ENCODE measurements at places on chromosomes 12 and 14.

- no peak for DNase-seq
Observed at GRCh38 chr12:101619858-101620761, 25.3 kb downstream of the MYBPC1 start.

DNA sequence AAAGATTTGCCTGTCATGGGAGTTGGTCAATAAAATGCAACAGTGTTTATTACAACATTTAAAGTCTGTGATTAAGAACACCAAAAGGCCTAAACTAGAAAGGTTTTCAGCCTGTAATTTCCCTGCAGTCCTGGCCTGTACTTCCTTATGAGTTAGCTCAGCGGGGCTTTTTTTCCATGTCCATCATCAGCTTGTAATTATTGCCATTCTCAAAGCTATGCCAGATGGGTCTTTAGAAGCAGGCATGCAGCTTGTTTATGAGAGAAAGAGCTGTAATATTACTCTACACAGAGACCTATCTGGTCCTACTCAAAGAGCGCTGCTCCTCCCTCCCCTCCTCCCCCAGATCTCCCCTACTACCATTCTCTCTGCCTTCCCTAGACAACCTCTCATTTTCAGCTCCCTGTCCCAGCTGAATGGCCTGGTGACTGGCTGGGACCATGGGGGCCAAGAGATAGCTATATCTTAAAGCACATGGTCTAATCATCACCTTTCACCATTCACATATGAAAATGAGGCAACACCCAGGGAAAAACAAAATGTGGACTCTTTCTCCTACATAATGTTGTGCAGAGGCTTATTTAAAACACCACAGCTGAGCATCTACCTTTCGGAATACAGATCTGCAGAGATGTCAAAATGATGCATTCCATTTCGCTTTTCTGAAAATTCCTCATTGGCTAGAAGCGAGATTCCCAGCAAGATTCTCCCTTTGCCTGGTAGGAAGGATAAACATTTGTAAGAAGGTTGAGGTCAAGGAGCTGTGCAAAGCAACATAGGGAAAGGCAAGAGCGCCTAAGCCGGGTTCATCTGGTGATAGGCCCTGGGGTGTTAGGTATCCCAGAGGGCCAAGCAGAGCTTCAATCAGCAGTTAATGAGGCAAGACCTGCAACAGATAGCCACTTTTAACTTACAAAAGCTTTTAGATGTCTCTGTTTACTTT lies 209.7 kb upstream of the CDKN3 start:
- no peak for DNase-seq

GRCh38 chr14:54711812-54712464 lies 145.0 kb downstream of the SAMD4A start:
- no peak for DNase-seq

DNA sequence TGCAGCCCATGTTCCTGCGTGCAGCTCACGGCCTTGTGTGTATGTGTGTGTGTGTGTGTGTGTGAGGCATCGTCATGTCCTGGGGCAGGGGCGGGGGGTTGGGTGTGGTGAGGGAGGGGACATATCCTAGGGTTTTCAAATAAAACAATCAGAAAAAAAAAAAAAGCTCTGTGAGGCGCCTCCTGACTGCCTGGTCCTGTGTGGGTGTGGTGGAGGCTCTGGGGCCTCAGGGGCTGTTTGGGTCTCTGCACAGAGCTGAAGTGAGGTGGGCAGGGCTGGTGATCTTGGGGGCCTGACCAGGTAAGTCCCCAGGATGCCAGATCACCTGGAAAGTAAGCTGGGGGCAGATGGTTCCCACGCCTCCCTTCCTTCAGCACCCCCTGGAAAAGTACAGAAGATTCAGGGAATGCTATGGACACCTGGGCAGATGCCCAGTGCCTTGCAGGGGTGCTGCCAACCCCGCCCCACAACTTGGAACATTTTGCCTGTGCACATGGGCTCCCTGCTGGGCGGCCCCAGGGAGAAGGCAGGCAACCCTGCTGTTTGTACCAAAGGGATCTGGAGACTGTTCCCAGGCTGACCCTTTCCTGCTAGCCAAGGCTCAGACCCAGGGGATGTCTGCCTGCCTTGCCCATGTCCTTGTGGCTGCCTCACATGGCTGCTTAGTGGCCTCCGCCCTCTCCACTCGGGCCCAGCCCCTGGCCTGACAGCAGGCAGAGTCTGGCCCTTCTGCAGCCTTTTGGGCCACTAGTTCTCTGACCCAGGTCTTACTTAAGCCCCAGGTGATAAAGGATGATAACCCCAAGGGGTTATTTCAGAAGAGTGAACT lies 28.8 kb downstream of the CLSTN3 start:
- DNase-seq = no peak

DNA sequence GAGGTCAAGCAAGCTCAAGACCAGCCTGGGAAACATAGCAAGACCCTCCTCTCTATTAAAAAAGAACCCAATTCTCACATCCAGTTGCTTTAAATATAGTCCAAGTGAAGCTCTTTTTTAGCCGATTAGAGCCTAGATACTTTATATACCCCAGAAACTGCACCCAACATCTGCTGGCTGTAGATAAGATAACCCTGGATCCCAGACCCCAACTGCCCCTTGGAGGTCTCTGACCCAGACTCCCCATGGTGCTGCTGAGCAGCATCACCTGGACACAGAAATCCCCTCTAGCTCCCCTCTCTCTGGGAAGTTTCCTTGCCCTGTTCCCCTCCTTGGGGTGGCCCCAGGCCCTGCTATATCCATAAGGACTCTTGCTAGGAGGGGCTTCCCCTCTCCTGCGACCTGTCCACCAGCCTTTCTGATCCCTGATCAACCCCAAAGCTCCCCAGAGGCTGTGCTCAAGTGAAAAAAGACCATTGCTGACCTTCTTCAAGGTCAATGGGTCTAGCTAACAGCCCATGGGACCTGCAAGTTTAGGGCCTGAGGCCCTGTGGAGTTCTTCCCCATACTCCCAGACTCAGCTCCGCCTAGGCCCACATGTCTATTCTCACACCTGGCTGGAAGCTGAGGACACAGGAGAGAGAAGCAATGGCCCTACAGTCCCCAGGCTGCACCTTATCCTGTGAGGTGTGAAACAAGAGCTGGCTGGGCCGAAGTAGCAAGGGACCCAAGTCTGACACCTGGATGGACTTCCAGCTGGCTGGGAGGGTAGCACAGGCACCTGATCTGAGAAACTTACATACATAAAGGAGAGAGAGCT lies 56.2 kb downstream of the ARL6IP4 start:
- DNase-seq = no peak

- DNase-seq = no peak
Observed at GRCh38 chr14:25484235-25484634, 434.3 kb upstream of the STXBP6 start.

GRCh38 chr12:115960-116915 lies 49.7 kb downstream of the IQSEC3 start:
- DNase-seq = no peak

DNA sequence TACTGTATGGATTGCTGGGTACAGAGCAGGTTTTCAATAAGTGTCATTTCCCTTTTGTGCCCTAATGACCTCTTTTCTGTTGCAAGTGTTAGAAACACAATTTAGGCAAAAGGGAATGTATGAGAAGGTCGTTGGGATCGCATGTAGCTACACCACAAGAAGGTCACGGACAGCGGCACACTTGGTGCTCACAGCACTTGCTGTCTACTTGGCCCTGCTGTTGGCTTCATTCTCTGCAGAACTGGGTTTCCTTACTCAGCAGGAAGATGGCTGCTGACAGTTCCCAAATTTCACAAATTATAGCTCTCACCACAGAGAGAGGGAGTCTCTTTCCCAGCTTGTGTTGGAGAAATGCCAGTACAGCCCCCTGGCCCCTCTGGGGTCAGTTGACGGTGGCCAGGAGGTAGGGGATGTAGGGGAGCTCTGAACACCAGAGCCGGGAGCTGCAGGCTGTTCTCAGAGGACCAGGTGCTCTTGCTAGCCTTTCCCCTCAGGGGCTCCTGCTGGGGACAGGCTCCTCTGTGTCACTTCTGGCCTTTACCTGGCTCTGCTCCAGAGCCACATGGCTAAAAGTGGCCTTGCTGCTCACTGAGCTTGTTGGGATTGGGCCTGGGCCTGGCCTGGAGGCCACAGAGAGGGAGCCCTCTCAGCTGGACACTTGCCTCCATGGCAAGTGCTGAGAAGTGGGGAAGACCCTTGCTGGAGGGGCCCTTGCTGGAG lies 50.9 kb upstream of the BCL7A start:
- no peak for DNase-seq

DNA sequence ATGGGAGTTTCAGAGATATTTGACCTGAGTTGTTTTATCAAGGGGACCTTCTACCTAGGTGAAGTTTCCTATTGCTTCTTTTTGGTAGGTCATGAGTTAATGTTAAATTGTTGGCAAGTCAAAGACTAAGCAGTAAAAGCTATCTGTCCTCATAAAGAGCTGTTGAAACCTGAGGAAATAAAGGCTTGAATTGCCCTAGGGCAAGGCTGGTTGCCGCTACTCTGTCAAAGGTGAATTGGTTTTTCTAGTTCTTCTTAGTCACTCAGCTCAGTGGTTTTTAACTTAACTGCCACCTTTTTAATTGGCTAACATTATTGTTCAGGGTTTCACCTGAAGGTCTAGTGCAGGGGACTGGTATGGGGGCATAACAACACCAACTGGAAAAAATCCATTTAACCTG lies 441.6 kb upstream of the FBXO33 start:
- DNase-seq = no peak

GRCh38 chr14:81400852-81401251 lies 728 bp upstream of the STON2 start:
- DNase-seq = peak; percentile 95

DNA sequence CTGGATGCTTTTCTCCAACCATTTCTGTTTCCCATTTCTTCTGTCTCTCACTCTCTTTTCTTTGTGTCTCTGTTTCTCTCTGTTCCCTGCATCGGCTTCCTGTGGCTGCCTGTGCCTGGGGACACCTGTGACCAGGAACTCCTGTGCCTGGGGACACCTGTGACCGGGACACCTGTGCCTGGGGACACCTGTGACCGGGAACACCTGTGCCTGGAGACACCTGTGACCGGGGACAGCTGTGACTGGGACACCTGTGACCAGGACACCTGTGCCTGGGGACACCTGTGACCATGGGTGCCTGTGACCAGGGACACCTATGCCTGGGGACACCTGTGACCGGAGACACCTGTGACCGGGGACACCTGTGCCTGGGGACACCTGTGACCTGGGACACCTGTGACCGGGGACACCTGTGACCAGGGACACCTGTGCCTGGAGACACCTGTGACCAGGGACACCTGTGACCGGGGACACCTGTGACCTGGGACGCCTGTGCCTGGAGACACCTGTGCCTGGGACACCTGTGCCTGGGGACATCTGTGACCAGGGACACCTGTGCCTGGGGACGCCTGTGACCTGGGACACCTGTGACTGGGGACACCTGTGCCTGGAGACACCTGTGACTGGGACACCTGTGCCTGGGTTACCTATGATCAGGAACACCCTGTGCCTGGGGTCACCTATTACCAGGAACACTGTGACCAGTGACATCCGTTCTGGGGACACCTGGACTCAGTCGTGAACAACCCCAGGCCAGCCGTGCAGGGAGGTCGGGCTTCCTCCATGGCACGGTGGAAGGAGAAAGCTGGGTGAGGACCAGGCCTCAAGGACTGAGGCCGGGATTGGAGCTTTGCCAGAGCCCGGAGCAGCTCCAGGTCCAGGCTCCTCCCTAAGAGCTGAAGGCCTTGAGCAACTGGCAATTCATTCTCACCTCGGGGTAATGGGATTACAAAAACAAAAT lies 23.4 kb upstream of the FBRSL1 start:
- DNase-seq = no peak

- no peak for DNase-seq
Observed at GRCh38 chr12:14607568-14607967, 39.9 kb upstream of the PLBD1 start.

- no peak for DNase-seq
Observed at GRCh38 chr14:63933110-63933509, 80.3 kb downstream of the SYNE2 start.

GRCh38 chr14:65424531-65424930 lies 12.0 kb downstream of the FUT8 start:
- no peak for DNase-seq

DNA sequence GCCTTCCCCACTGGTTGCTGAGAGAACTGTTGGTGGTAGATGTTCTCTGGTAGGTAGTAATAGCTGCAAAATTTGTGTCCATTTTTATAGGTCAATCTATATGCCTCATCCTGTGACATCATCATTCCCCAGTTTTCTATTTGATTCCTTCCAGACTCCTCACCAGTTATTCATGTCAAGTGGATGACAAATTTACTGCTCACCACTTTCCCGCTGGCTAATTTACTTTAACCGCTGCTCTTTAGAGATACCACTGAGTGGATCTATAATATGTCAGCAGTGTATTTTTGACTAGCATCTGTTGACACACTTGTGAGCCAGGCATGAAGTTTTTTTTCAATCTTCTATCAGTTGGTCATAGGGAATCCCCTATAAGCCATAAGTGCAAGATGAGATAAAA lies 24.6 kb downstream of the GPR65 start:
- no peak for DNase-seq

GRCh38 chr12:15280930-15281329 lies 41.4 kb upstream of the PTPRO start:
- no peak for DNase-seq

DNA sequence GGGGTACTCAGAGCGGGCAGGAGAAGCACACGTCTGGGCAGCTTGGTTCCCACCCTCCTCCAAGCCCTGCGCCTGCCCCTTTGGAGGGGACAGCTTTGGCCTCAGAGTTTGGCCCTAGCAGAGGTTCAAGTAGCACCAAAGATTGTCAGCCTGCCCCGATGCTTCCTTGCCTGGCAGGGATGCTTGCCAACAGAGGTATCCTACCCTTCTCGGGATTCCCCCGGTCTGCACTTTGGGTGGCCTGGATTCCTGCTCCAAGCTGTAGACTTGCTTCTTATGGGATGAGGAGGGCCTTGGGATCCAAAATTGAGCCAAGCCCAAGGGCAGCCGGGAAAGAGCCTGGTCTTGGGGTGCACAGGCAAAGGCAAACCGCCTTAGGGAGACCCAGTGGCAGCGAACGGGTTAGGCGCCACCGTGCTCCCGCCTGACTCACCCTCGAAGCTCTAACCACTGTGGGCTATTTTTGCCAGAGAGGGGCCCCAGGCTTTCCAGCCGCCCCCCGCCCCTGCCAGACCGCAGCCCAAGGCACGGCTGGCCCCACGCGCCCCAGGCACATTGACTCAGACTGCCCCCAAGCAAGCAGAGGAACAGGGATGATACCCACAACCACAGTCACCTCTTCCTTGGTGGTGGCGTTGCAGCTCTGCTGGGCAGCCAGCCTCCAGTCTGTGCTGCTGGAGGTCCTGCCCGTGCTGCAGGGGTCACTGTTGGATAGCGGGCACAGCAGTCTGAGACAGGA lies 847 bp upstream of the WNT10B start:
- no peak for DNase-seq

GRCh38 chr12:25332143-25332542 lies 81.4 kb upstream of the KRAS start:
- no peak for DNase-seq

DNA sequence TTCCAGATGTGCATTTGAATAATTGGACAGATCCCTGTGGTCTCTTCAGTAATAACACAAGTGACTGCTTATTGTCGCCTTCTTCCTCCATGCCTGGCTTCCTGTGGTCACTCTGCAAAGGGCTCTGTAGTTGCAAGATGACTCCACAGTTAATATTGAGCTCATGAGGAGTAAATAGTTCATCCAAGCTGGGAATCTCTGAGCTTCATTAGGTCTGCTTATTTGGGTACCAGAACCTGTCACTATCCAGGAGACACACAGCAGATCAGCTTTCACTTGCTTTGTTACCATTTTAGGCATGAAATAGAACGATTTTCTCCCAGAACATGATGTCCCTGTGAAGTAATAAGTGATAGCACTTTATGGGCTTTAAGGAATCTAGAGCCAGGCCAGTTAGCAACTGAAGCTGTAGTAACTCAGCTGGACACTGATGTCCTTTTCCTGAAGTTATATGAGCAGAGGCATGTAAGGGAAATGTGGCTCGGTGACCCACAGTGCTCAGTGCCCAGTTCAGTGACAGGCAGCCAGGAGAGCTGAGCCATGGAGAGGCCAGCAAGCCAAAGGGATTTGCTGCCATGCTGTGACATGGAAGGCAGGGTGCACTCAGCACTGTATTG lies 50.1 kb downstream of the CRADD start:
- DNase-seq = no peak

Measured in BJ (cell line).